ENCODE measurements at places on chromosomes 12 and 14. TPM values are rescaled to one million over a fixed set of nuclear protein-coding genes. Genes with fewer than 3 reads are reported as not detected.

DNA sequence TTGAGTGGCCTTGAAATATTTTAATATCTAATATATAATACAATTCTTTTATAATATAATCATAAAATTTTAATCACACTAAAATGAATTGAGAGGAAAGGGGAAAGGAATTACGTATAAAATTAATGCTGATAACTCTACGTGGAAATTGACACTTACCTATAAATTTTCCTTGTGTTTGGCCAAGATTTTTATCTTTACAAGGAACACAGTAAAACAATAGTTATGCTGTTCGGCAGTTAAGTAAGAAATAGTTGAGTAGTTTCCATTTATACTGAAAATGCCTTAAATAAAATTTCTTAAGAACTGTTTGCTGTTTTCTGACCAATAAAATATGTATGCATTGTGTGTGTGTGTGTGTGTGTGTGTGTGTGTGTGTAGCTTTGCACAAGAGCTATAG is 294.4 kb downstream of the LRFN5 start:
- no peak for DNase-seq

- no peak for DNase-seq
These were observed 301.6 kb downstream of the ATP23 start for GRCh38 chr12:58242796-58243630.

DTX1 gene
- not detected for total RNA-seq

- no peak for DNase-seq
These were observed 53.6 kb downstream of the SUSD6 start for GRCh38 chr14:69664865-69665526.

DNA sequence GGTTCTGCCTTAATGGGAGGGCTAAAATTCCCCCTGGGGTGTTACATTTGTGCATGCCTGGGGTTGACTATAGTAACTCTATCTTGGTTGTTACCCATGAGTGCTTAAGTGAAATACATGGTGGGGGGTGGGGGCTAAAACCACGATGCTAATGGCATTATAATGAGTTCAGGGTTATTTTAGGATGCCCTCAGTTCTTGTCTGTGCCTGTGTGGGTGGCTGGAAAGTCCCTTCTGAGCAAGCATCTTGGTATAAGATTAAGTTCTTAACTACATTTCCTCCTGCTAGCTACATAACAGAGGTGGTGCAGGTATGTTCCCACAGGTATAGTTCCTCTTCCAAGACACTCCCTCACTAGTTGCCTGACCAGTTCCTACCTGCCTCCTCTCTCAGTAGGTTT is 822.3 kb downstream of the LRFN5 start:
- no peak for DNase-seq

TEX22 gene
- total RNA-seq, result 0.11 TPM

DNA sequence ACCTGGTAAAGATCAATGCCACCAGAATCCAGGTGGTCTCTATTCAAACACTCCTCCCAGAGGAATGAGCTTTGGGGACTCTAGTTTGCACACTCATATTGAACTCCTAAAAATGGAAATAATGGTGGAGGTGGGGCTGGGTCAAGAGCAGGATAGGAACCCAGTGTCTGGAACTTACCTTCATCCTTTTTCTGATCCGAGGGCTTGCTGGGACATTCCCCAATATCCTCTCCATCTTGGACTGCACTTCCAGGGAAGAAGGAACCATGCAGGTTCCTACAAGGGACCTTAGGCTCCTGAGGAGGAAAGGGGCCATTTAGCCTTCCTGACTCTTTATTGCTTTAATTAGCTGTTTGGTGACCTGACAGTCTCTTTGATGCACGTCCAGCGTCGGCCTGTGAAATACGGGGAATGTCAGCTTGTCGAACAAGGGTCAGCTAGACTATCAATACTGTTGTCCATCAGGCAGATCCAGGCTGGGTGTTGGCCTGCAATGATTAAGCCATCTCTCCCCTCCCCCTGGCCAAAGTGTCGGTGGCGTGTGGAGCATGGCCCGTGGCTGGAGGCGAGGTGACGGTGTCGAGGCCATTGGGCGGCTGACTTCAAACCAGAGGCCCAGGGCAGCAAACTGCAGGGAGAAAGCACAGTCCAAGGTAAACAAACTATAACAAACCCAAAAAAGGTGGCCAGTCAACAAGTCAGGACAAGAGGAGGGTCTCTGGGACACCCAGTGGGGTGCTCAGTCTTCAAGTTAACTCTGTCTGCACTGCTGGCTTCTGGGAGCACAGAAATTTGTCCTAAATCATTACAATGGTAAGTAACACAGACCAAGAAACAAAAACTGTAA is 405.2 kb upstream of the TBX3 start:
- DNase-seq, result no peak

KRT6B gene
- total RNA-seq, result not detected

DNA sequence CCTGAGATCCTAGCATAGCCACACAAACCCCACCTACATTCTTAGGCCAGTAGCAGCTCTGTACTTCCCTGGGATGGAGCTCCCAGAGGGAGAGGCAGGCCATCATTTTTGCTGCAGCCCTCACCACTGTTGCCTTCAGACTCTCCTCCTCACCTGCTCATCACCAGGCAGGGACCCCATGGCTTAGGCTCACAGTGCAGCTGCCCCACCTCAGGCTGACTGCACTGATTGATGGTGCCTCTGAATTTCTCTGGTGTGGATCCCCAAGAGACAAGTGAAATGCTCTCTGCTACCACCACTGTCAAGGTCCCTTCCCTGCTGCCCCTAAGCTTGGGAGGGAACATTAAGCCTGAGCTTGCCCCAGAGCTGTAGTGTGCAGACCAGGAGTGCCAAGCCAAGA is 76.2 kb downstream of the TMTC3 start:
- no peak for DNase-seq

SMIM41 gene
- not detected for total RNA-seq
